ENCODE measurements at places on chromosomes 3 and 15.

- DNase-seq: no peak
Observed at GRCh38 chr15:56248311-56248992, 4.8 kb upstream of the RFX7 start.

DNA sequence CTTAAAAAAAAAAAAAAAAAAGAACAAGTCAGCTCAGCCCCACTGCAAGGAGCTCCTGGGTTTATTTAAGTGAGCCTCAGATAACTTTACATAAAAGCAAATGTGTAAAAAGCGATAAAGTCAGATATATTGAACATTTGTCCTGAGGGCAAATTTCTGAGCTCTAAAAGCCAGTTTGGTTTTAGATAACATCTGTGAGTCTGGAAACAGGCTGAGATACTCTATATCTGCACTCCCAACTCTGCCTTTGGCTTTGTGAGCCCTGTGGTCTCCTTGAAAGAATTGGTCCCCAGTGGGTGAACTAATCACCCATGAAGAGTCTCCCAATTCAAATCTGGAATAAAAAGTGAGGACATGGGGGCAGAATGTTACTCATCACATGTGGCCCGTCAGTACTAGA, 104.6 kb downstream of the APBA2 start:
- DNase-seq: no peak

- DNase-seq: no peak
Observed at GRCh38 chr3:34001990-34002389, 203.6 kb downstream of the PDCD6IP start.

- DNase-seq: no peak
Observed at GRCh38 chr15:40472171-40472727, 1.5 kb downstream of the CHST14 start.
